ENCODE measurements at places on chromosomes 16 and 17. TPM values are rescaled to one million over a fixed set of nuclear protein-coding genes. Genes with fewer than 3 reads are reported as not detected.

DNA sequence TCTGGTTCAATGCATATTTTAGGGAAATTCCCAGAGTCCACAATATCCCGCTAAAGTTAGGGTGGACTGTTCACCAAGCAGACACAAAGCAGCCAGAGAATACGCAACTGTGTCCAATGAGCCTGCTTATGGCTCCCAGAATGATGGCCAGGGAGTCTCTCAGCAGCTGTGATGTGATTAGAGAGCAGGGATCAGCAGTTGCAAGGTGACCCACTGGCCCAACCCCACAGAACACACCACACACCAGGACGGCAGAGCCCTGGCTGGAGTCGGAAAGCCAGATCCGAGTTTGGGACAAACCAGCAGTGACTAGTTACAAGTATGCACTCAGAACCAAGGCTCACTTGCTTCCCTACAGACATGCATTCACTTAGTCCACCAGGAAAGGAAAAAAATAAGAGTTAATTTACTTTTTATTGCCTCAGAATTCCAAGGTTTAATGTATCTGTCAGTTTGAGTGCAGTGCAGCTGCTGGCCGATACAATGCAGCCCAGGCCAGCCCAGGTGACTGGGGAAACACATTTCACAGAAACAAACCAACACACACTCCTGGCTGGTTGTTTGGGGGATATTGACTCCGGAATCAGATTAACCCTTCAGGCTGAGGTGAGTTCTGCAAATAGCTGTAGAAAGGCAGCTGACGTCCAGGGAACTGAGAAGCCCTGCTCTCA is 121.7 kb downstream of the HIC1 start:
- no peaks in the 10 kb centered on the region for H3K36me3 ChIP-seq
- DNase-seq, result no peak
- no peak overlapping the region for H3K4me3 ChIP-seq
- peak overlapping the region; percentile 50 for H3K27ac ChIP-seq
- H3K27me3 ChIP-seq, result no peaks in the 10 kb centered on the region
- H3K4me1 ChIP-seq, result peaks cover 89% of the 10 kb centered on the region

- no peaks in the 10 kb centered on the region for H3K36me3 ChIP-seq
- H3K27ac ChIP-seq, result peak overlapping the region; percentile 69
- H3K27me3 ChIP-seq, result no peaks in the 10 kb centered on the region
- DNase-seq, result peak; percentile 90
- peaks cover 26% of the 10 kb centered on the region for H3K4me1 ChIP-seq
These were observed 225.6 kb downstream of the MSI2 start for GRCh38 chr17:57481910-57482391.

DNA sequence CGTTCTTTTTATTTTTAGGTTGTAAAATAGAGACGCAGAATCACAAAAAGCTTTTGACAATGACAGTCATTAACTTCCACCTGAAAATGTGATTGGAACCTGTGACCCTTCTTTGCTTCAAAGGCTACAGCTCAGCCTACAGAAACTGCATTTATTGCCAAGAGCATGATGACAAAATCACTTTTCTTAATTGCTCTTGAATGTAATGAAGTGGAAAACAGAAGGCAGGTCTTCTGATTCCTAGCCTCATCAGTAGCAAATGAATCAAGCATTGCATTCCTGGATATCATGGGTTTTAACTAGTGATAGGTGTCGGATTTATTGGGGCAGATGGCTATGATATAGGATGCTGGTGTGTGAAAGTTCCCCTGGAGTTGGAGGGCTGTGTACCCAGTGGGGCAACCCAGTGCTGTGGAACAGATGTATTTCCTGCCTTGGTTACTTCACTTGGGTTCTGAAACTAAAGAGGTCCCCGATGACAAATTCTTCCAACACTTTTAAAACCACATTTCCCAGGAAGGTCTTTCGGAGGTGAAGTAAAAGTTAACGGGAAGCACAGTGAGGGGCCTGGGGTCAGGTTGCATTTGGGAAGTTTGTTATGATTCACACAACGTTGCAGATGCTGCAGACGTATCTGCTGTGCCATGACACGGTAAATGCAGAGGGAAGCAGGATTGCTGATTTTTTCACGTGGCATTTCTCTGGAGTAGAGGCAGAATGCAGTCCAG is 127.5 kb downstream of the HS3ST3A1 start:
- no peak for DNase-seq
- no peaks in the 10 kb centered on the region for H3K36me3 ChIP-seq
- H3K27me3 ChIP-seq, result no peaks in the 10 kb centered on the region
- no peak overlapping the region for H3K4me3 ChIP-seq
- no peak overlapping the region for H3K27ac ChIP-seq

DNA sequence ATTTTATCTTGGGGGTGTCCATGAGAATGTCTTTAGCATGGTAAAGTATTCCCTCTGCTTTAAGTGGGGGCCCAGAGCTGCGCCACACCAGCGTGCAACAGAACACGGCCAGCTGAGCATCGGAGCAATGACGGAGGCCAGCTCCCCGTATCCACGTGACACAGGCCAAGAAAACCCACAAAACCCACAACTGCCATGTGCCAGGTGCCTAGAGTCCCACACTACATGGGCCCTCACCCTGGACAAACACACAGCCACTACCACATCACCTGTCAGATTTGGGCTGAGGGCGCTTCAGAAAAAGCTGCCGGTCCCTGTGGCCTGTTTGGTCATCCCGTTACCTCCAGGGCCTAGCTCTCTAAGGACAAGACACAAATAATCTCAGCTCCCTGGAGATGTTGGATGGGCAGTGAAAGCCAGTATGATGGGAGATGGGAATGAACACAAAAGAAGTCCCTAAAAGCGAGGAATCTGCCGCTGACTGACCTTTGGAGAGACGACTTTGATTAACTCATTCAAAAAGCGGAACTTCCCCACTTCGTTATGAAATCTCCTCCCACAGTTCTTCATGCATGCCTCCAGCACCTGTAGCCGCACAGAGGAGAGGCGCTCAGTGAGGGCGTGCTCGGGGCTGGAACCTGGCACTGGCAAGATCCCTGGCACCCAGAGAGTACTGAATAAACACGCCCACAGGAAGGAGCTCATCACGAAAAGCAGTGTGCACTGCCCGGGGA is 17.1 kb downstream of the GGA3 start:
- H3K36me3 ChIP-seq, result peaks cover 68% of the 10 kb centered on the region
- no peak overlapping the region for H3K27ac ChIP-seq
- DNase-seq, result peak; percentile 51

GRCh38 chr17:65850486-65850885 is 289.0 kb upstream of the AXIN2 start:
- H3K4me3 ChIP-seq, result no peak overlapping the region
- peak; percentile 79 for DNase-seq
- H3K36me3 ChIP-seq, result no peaks in the 10 kb centered on the region
- H3K4me1 ChIP-seq, result peaks cover 6% of the 10 kb centered on the region

DNA sequence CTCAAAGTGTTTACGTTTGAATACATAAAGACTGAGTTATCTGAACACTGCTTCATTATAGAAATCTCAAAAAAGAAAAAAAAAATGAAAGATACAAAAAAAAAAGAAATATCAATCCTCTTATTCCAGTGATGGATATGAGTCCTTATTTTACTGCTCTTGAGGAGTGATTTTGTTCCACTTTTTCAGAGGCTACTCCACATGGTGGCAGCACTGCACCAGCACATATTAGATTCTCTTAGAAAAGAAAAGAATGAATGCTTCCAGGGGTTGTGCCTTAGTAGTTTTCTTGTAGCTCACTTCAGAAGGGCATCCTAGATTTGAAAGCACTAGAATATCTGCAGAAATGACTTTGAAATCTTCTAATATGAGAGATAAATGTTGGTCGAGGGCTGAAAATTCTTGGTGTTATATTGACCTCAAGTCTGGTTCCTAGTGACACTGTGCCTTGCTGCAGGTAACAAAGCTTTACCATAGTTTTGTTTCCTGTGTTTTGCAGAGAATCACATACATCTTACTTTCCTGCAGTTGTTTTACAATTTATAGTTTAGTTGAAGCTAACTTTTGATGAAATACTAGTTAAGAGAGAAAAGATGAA is 25.9 kb downstream of the AP2B1 start:
- H3K27me3 ChIP-seq, result no peaks in the 10 kb centered on the region
- no peak overlapping the region for H3K4me3 ChIP-seq
- no peak overlapping the region for H3K27ac ChIP-seq
- no peaks in the 10 kb centered on the region for H3K4me1 ChIP-seq

DNA sequence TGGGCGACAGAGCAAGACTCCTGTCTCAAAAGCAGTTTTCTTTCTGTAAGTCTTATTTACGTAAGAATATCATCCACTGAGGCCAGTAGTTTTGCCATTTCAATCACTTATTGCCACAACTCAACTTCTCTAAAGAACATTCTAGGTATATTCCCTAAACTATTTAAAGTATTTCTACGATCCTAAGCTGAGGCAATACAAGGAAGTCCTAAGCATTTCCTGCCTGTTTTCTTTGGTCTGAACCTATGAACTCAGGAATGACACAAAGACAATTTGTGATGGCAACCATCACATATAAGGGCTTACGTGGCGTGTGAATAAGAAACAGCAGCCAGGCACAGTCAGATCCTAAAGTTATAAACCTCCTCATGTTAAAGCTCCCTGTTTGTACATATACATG is 14.2 kb downstream of the USP36 start:
- peaks cover 14% of the 10 kb centered on the region for H3K4me1 ChIP-seq
- H3K27ac ChIP-seq, result no peak overlapping the region
- H3K36me3 ChIP-seq, result peaks cover 71% of the 10 kb centered on the region
- DNase-seq, result peak; percentile 44
- H3K27me3 ChIP-seq, result no peaks in the 10 kb centered on the region

DNA sequence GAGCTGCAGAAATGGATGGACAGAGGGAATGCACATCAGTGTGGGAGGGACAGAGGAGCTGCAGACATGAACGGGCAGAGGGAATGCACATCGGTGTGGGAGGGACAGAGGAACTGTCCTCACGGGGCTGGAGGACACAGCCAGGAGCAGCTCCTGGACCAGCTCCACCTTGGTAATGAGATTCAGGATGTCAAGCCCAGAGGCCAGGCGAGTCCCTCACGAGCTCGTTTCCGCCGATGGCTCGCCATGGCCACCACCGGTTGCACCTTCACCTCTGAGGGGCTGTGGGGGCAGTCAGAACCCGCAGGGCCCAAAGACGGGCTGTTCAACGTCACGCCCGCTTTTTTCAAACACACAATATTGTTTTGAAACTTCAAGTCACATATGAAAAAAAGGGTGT is 56.2 kb downstream of the RPH3AL start:
- H3K36me3 ChIP-seq, result no peaks in the 10 kb centered on the region
- no peaks in the 10 kb centered on the region for H3K4me1 ChIP-seq
- H3K27me3 ChIP-seq, result peaks cover 15% of the 10 kb centered on the region
- H3K27ac ChIP-seq, result no peak overlapping the region
- DNase-seq, result no peak

CCL5 gene
- 0.36 TPM for total RNA-seq

SPATA22 gene
- total RNA-seq, result 2.2 TPM

AMFR gene
- total RNA-seq, result 279 TPM

All from osteoblast (primary cell).